GM13977 (cell line): ENCODE measurements at places on chromosomes 6 and 20.

- DNase-seq, result no peak
These were observed 203.6 kb downstream of the GJA1 start for GRCh38 chr6:121639021-121639420.

- peak; percentile 64 for DNase-seq
These were observed 9.0 kb downstream of the ADA start for GRCh38 chr20:44642203-44643153.

GRCh38 chr6:51513891-51514747, 573.3 kb downstream of the PKHD1 start:
- DNase-seq, result no peak

DNA sequence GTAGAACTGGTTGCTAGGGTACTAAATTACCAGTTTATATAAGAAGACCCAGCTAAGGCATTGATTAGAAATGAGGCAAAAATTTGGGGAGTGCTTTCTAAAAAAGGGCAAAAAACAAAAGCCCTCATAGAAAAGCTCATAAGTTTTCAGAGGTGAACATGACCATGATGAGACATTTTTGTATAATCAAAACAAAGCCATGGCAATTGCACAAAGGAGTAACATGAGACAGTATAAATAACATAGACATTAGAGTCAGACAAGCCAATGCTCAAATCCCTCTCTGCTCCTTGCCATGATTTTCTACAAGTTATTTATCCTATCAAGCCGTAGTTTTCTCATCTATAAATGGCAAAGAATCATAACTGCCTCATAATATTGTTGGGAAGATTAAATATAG, 112.2 kb upstream of the ADTRP start:
- no peak for DNase-seq
